ENCODE measurements at places on chromosomes 7 and 10. TPM values are rescaled to one million over a fixed set of nuclear protein-coding genes. Genes with fewer than 3 reads are reported as not detected.
A peak's percentile ranks its signal among the peaks of the same experiment; 100 is the strongest.

Gene MET
- 5.9 TPM for total RNA-seq

DNA sequence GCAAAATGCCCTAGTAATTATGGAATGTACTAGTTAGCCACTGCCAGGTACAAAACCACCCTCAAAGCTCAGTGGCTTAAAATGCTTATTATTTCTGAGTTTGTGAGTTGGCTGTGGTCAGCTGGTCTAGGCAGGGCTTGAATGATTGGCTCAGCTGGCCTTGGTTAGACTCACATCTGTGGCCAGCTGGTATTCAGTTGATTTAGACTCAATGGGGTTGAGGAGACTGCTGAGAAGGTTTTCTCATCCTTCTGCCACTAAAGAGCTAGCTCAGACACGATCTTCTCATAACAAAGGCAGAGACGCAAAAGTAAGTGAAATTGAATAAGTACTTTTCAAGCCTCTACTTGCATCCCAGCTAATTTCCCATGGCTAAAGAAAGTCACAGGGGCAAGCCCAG lies 57.1 kb upstream of the CYP2C18 start:
- no peak for DNase-seq

GRCh38 chr10:1504286-1504685 lies 233.0 kb downstream of the ADARB2 start:
- no peak for DNase-seq

DNA sequence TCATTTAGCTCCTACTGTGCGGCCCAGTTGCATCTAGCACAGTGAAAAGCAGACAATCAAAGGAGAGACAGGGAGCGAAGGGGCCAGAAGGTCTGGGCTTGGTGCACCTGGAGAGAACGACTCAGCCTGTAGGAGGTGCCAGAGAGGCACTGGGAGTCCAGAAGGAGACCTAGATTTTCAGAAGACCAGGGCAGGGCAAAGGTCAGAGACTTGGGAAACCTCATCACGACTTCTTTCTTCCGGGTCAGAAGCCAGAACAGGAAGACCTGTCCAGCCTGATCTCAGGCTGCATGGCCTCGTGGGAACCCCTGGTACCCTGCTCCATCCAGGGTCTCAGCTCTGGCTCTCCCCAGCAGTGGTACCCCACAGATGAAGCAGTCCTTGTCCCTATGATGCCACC lies 5.2 kb downstream of the AGAP3 start:
- DNase-seq, result no peak

Gene ANXA8
- total RNA-seq, result 0.67 TPM

Gene HOXA9
- 1.0 TPM for total RNA-seq

Gene VOPP1
- total RNA-seq, result 48.9 TPM

DNA sequence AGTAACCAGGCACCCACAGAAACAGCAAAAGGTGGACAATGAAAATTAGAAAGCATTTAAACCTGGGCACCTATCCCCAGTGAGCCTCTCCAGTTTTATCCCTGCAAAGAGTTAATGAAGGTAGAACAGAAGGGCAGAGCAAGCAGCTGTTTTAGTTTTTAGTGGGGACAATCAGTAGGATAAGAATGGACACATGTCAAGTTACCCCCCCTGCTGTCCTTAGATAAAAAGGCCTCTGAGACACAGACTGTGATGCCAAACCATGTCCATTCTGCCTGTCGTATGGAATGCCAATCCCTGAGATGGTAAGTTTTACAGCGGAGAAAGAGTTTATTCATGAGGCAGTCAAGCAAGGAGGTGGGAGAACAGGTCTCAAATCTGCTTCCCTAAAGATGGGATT lies 162.6 kb upstream of the AGR3 start:
- DNase-seq, result no peak

Gene OR6V1
- not detected for total RNA-seq

Gene ZNF804B
- not detected for total RNA-seq

Gene SYNPO2L
- total RNA-seq, result not detected

Gene TUBAL3
- 0.15 TPM for total RNA-seq

- DNase-seq, result peak; percentile 81
Measured at GRCh38 chr10:70405037-70405824, 1.3 kb downstream of the EIF4EBP2 start.

DNA sequence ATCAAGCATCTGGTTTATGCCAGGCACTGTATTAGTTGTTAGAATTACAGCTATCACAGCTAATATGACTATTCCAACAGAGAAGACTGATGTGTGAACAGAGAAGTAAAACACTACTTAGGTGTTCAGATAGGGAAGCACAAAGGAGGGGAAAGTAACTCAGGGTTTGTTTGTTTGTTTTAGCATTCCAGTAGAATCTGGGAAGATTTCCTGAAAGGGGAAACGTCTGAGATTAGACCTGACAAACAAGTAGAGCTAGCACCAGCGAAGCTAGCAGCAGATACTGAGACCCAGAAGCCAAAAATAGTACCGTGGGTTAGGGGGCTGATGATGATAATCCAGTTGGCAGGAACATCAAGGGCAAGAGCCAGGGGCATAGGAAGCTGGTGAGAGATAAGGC lies 28.8 kb upstream of the KLHL7 start:
- DNase-seq, result no peak

Gene TCTN3
- 33.0 TPM for total RNA-seq

Gene SH3PXD2A
- 67.8 TPM for total RNA-seq

- DNase-seq, result no peak
Measured at GRCh38 chr10:99526861-99527504, 5.8 kb upstream of the NKX2-3 start.

- no peak for DNase-seq
Measured at GRCh38 chr10:93871671-93872204, 22.0 kb upstream of the SLC35G1 start.

- DNase-seq, result no peak
Measured at GRCh38 chr7:117386110-117386706, 41.1 kb downstream of the ASZ1 start.

Gene DPYSL4
- 3.6 TPM for total RNA-seq

Gene C10orf143
- 5.6 TPM for total RNA-seq

DNA sequence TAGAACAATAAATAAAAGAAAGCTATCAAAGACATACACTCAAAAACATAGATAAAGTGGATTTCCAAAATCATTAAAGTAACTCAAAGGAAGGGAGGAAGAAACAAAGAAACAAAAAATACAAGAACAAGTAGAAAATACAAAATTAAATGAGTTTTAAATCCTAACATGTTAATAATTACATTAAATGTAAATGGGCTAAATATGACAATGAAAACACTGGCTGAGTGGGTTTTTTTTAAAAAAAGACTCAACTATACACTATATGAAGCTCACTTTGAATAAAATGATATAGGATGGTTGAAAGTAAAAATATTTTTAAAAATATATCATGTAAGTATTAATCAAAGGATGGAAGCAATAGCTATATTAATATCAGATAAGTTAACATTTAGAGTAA lies 371.4 kb downstream of the PTPRN2 start:
- no peak for DNase-seq

GRCh38 chr10:125129076-125129458 lies 31.3 kb downstream of the CTBP2 start:
- DNase-seq, result no peak

- no peak for DNase-seq
Measured at GRCh38 chr10:34626158-34626880, 188.8 kb downstream of the PARD3 start.

Gene ZNF107
- total RNA-seq, result 10.3 TPM

Gene OPN4
- total RNA-seq, result not detected

- DNase-seq, result no peak
Measured at GRCh38 chr10:16843252-16843870, 26.1 kb upstream of the RSU1 start.

DNA sequence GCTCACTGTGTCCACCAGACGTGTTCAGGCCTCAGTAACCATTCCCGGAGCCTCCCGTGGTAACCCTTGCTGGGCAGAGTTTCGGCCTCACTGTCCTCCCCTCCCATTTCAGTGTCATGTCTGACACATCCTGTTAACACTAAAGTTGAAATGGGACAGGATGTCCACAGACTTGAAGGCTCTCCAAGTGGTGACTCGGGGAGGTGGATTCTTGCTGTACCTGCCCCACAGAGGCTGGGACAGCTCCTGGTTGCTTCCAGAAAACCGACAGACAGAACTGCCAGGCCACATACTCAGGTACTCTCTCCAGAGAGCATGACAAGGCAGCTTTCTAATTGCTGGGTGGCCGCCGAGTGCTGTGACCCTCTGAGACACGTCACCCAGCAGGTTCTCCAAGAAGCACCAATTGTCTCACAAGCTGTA lies 17.9 kb upstream of the CYTH3 start:
- no peak for DNase-seq

GRCh38 chr7:91811236-91811635 lies 69.3 kb downstream of the MTERF1 start:
- DNase-seq, result no peak

- no peak for DNase-seq
Measured at GRCh38 chr7:83159731-83160130, 3.0 kb downstream of the PCLO start.

Gene UPK3B
- total RNA-seq, result 2.7 TPM
